ENCODE measurements at places on chromosomes 12 and 14.

GRCh38 chr12:124759841-124760503, 103.7 kb downstream of the SCARB1 start:
- no peak for DNase-seq

DNA sequence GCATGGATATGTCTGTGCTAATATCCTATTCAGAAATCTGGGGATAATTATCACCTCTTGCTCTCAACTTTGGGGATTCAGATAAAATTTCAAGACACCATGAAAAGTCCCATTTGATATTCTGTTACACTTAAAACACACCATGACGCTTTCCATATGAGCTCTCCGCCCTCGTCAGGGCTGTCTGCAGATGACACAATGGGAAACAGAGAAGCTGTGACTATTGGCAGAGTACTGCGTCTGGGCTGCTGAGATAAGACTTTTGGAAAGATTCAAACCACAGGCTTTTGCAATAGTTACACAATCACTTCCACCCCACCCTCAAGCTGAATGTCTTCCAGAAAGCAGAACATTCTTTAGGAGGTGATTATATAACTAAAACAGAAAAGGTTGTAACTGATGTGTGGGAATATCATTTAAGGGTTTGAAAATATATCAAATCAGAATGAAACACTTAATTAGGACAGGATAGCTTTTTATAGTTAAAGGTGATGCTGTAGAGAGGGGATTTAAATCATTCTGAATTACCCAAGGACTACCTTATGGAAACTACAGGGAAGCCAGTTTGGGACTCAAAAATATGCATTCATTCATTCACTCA, 75.3 kb upstream of the TMPO start:
- no peak for DNase-seq

DNA sequence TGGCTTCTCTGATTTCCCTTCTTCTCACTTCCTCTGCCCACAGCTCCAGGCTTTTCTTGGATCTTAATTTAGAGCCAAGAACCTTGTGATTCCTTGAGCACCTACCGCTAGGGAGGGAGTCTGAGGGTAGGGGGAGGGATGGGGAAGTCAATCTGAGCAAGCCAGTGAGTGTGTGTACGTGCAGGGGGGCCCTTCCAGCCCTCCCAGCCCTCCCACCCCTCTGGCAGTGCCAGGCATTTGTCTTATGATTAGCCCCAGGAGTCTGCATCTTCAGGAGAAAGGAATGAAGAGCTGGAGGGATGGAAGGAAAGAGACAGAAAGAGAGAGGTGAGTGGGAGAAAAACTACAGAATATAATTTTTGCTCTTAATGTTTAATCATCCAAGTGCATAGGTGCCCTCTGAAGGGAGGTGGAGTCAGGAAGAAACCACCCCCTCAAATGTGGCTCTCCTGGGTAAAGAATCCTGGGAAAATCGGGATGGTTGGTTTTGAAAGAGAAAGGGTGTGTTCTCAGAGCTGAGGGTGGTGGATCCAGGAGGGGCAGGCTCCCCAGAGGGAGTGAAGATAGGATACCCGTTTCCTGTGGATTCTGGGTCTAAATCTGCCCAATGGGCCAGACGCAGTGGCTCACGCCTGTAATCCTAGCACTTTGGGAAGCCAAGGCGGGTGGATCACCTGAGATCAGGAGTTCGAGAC, 2.1 kb downstream of the PIANP start:
- no peak for DNase-seq

GRCh38 chr12:69099201-69099837, 140.1 kb upstream of the CPSF6 start:
- DNase-seq, result no peak

GRCh38 chr14:105317546-105317945, 3.0 kb downstream of the PACS2 start:
- no peak for DNase-seq

DNA sequence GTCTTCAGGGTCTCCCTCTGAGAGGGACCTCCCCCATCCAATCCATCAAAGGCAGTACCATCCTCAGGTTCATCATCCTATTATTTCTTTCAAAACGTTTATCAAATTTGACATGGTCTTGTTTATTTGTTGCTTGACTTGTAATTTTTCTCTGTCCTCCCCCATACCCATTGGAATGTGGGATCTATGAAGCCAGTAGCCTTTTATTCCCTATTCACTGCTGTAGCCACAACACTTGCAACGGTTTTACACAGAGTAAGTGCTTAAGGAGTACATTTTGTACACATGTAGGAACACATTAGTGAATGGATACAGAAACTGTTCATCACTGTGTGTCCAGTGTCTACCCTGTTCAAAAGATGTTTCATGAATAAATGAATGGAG, 41.5 kb downstream of the IGF1 start:
- no peak for DNase-seq

- DNase-seq, result no peak
These were observed 22.1 kb downstream of the SAMD4A start for GRCh38 chr14:54589076-54589475.

GRCh38 chr14:57970594-57970993, 104.7 kb upstream of the SLC35F4 start:
- no peak for DNase-seq

- no peak for DNase-seq
These were observed 44.0 kb upstream of the REP15 start for GRCh38 chr12:27652174-27652763.

- no peak for DNase-seq
These were observed 201.5 kb upstream of the MYL2 start for GRCh38 chr12:111121840-111122239.

DNA sequence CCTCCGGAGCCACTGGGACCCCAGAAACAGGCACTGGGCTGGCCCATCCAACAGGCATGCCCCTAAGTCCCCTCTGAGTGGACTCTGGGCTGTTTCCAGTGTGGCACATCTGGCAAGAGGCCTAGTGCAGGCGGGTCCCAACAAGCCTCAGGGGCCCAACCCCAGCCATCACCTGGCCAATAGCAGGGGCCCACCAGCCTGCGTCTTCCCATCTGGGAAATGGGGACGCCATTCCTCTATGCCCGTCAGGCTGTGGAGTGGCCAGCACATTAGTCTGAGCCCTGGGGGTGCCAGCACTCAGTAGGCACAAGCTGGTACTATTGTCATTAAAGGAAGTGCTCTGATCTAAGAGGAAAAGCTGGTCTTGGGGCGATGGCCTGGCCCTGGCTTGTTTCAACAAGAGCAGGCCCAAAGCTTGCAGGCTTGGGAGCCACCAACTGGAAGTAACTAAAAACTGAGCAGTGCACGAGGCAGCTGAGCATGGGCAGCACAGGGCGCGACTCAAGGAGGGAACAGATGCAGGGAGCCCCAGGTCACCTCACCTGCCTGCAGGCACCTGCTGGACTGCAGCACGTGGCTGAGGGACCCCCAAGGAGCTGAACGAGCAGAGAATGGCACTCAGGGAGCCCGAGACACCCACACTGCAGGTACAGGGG, 8.4 kb downstream of the DEGS2 start:
- DNase-seq, result no peak

DNA sequence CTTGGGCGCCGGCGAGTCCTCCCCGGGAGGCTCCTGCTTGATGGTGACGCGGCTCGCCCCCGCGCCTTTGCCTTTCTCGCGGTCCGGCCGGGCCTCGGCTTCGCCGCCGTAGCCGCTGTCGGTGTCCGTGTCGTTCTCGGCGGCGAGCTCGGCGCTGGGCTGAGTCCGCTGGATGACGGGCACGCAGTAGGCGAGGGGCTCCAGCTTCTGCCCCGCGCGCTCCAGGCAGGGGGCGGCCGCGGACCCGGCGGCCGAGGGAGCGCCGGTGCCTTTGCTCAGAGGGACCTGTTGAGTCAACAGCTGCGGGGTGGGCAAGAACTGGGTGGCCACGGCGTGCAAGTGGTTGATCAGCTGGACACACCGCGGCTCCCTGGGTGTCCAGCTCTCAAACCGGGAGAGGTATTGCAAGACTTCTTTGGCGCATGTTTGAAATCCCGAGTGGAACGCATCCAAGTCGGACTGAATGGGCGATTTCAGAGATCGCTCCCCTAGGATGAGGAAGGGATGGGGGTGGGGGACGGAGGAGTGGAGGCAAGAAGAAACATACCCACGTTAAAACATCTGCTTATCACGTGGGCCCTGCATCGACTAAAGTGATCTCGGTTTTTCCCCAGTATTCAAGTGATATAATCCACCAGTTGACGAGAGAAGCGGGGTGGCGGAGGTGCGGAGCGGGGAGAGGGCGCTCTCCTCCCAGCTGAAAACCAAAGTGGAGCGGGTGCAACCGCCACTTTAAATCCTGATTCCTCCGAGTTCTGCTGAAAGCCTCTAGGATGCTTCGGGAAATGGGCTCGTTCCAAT, 2.0 kb downstream of the BHLHE41 start:
- DNase-seq, result no peak

DNA sequence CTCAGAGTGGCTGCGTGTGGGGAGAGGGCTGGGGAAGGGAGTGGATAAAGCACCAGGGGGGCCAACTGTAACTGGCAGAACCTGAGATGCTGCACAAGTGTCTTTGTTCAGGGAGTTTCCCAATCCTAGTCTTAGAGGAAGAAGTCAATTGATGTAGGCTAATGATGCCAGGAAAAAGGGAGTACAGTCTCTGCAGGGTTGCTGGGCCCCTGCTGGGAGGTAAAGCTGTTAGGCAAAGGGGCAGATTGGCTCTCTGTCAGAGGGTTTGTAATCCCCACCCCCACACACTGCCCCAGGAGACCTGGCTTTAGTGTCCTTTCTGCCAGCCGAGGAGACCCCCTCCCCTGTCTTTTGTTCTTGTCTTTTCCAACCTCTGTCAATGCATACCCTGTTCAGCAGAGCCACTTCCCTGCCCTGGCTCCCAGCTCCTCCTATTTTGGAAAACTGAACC, 178.4 kb downstream of the KCNA5 start:
- no peak for DNase-seq

DNA sequence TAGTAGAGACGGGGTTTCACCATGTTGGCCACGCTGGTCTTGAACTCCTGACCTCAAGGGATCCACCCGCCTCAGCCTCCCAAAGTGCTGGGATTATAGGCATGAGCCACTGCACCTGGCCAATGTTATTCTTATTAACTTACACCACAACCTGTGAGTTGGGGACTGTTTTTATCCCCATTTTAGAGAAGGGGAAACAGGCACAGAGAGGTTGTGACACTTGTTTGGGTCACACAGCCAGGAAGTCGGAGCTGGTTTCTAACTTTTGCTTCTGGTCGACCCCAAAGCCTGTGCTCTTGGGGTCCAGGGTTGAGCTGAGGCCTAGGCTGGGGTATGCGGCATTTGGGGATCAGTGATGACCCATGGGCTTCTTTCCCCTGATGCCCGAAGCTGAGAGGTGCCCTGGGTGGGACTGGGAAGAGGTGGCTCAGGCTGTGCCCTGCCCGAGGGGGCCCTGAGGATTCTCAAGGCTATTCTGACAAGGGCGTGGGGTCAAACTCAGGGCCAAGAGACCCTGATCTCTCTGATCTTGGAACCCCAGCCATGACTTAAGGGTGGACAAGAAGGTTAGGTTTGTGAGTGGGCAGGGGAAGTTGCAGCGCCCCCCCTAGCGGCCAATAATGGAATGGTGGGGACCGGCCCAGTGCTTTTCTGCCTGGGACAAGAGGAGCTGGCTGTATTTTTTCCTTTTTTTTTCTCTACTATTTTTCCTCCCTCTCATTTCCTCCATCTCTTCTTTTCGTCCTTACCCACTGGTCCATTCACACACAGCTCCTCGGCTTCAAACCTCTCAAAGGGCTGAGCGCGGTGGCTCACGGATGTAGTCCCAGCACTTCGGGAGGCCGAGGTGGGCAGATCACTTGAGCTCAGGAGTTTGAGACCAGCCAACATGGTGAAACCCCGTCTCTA, 3.0 kb downstream of the SDSL start:
- DNase-seq, result peak; percentile 27

GRCh38 chr12:49887091-49887490, 16.6 kb downstream of the FAIM2 start:
- no peak for DNase-seq

DNA sequence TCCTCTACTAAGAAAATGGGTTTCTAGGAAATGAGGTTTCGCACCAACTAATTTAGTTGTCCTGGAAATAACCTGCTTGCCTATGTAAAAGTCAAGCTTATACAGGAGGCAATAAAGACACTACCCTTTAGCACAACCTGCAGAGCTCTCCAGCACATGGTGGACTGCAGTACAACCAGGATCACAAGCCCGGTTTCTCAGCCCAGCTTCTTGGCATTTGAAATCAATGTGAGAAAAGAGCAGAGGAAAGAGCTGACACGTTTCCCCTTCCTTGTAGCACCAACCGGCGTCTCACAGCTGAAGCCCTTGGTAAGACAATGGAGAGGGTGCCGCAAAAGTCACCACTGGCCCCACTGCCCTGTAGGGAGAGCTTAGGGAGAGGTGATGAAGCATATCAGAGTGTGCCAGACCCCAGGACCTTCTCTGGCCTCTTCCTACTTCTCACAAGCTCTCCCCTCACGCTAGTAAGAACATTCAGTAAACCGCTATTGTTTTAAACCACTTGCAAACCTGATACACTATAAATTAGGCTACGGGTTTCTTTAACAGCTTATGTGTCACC, 8.6 kb downstream of the SPTLC2 start:
- no peak for DNase-seq

GRCh38 chr12:60148109-60148508, 552.3 kb downstream of the SLC16A7 start:
- DNase-seq, result no peak

DNA sequence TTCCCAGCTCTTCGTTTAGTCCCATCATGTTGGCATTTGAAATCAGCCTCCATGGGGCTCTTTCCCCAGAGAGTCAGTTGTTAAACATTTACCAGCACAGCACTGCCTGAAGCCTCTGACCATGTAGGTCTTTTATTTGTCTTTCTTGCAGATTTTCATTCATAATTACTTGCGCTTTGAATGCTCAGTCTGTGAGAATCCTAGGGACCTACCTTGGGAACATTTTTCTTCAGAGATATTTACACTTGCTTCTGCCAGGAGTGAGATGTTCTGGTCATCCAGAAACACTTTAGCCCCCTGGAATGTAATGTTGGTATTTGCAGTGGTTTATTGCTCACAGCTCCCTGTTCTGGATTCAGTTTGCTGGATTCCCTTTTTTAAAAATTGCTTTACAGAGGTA, 41.7 kb downstream of the RPH3A start:
- DNase-seq, result no peak

- no peak for DNase-seq
These were observed 266.4 kb upstream of the RGS6 start for GRCh38 chr14:71665781-71666180.

- DNase-seq, result no peak
These were observed 245.7 kb downstream of the C12orf50 start for GRCh38 chr12:87783467-87783866.

- no peak for DNase-seq
These were observed 6.5 kb downstream of the JAG2 start for GRCh38 chr14:105161964-105162668.

GRCh38 chr14:45906257-45906656, 653.3 kb upstream of the MIS18BP1 start:
- DNase-seq, result no peak

- no peak for DNase-seq
These were observed 27.6 kb downstream of the IFNG start for GRCh38 chr12:68131867-68132414.

- no peak for DNase-seq
These were observed 182.0 kb downstream of the DAD1 start for GRCh38 chr14:22407033-22407432.

All from GOT3 (cell line).